ENCODE measurements at places on chromosomes 16 and 17.

- no peak for DNase-seq
These were observed 13.8 kb downstream of the CTRL start for GRCh38 chr16:67917852-67918236.

DNA sequence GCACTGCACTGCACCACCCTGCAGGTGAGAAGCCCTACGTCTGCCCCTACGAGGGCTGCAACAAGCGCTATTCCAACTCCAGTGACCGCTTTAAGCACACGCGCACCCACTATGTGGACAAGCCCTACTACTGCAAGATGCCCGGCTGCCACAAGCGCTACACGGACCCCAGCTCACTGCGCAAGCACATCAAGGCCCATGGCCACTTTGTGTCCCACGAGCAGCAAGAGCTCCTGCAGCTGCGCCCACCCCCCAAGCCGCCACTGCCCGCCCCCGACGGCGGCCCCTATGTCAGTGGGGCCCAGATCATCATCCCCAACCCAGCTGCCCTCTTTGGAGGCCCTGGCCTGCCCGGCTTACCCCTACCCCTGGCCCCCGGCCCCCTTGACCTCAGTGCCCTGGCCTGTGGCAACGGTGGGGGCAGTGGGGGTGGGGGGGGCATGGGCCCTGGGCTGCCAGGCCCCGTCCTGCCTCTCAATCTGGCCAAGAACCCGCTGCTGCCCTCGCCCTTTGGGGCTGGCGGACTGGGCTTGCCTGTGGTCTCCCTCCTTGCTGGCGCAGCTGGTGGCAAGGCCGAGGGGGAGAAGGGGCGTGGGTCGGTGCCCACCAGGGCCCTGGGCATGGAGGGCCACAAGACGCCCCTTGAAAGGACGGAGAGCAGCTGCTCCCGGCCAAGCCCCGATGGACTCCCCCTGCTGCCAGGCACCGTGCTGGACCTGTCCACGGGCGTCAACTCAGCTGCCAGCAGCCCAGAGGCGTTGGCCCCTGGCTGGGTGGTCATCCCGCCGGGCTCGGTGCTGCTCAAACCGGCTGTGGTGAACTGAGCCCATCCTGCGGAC is 14.2 kb downstream of the PAM16 start:
- no peak for DNase-seq

DNA sequence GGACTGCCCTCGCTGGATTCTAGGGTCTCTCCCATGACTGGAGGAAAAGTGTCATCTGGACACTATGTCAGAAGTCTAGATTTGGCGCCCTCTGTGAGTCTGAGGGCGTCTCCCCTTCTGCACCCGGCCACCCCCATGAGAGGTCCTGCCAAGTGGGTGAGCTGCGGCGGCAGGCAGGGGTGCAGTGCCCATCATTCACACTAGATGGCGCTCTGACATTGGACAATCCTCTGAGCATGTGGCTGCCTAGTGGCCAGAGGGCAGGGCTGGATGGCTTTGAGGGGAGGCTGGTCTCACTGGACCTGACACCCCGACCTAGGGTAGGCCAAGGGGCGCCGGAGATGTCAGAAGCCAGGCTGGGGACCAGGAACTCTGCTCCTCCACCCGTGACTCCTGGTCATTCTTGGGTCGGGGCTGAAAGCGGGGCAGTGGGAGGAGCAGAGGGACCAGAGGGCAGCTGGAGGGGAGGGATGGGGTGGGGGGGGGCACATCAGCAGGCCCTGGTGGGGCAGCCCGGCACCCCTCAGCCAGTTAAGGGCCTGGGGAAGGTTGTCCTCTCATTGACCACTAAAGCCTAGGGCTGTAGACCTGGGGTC is 28.0 kb downstream of the MRM1 start:
- peak; percentile 81 for DNase-seq

GRCh38 chr17:47720196-47720595 is 12.8 kb upstream of the TBX21 start:
- no peak for DNase-seq

- DNase-seq = no peak
These were observed 3.5 kb upstream of the SRRM2 start for GRCh38 chr16:2748757-2749455.

DNA sequence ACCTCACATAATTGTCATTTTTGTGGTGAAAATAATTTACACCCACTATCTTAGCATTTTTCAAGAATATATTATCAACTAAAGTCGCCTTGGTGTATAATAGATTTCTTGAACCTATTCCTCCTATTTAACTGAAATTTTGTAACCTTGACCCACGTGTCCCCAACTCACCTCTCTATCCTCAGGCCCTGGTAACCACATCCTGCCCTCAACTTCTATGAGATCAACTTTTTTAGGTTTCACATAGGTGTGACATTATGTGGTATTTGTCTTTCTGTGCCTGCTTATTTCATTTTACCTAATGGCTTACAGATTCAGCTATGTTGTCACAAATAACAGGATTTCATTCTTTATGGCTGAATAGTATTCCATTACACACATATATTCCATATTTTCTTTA is 73.0 kb upstream of the CNTNAP4 start:
- no peak for DNase-seq

DNA sequence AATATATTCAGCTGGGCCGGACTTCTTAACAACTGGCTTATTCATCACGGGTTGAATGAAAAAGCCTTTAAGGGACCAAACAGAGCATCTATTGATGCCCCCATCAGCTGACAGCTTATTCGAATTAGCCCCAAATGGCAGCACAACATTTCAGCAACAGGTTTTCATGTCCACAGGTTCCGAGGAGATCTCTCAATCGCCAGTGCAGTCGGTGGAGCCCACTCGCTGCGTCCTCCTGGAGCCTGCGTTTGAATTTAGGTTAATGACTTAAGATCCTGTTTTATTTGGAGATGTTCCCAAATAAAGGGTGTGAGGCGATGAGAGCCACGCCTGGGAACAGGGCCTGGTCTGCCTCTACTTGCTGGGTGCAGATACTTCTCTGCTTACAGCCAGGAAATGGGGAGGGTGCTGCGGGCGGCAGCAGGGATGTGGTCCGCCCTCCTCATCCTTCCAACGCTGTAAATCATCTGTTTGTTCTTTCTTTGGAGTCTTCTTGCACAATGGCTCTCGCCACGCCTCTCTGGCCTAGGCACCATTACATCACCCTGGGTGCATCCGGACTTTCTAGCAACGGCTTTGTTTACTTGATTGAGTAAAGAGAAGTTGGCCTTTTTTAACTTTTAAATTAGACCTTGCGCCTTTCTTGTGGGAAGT is 22.6 kb downstream of the NDE1 start:
- peak; percentile 87 for DNase-seq

GRCh38 chr17:81543756-81544155 is 8.4 kb downstream of the FAAP100 start:
- no peak for DNase-seq

Data from CD4-positive, alpha-beta T cell treated with Interleukin-10 for 1 hour (primary cell).